ENCODE measurements at places on chromosomes 2 and 18.
A peak's percentile ranks its signal among the peaks of the same experiment; 100 is the strongest.

- DNase-seq: no peak
These were observed 15.4 kb upstream of the RAB27B start for GRCh38 chr18:54812885-54813284.

GRCh38 chr18:21997207-21998143 is 171.9 kb upstream of the GATA6 start:
- DNase-seq: no peak

DNA sequence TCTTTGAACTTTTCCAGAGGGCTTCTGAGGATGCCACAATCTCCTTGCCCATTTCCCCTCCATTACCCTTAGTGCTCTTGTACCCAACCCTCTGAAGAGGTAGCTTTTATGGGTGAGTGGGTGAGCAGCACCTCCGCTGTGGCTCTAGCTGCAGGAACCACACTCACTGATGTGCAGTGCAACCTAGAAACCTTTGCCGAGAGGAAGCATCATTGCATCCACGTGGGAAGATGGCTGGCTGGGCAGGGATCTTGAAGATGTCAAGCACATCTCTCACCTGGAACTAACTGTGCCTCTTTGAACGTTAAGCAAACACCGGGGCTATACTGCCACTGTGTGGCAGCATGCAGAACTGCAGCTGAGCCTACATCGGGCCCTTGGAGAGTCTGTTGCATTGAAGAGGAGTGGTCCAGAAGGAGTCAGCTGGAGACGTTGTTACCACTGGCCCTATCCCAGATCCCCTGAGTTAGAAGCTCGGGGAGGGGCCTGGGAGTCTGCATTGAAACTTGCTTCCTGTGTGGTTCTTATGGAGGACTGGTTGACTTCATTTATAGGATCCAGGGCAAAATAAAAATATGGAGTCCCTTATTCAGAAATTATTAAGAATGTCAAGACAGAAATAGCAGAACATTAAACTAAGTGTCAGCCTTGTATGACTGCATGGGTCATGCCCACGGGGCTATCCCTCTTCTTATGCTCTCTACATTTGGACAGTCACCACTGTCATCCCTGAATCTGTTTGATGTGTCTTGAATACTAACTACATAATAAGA is 28.7 kb downstream of the IGFBP5 start:
- peak; percentile 77 for DNase-seq

GRCh38 chr2:29749843-29750242 is 171.5 kb downstream of the ALK start:
- peak; percentile 12 for DNase-seq

DNA sequence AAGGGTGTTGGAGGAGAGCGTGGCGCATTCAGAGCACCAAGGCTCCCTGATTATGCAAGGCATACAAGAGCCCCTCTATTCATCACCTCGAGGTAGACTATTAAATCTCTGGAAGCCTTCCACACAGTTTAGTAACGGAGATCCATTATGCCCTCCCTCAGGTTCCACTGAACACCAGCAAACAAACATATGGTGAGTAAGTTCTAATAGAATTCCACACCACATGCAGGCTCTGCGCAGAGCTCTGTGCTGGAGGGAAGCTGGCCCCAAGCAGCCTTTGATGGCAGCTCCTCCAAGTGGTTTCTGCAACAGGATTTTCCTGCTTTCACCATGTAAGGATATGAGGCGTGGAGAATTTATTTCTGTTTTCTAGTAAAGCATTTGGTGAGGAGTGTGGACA is 238.6 kb downstream of the C1D start:
- no peak for DNase-seq

- no peak for DNase-seq
These were observed 12.1 kb upstream of the TRAF3IP1 start for GRCh38 chr2:238308177-238308576.

DNA sequence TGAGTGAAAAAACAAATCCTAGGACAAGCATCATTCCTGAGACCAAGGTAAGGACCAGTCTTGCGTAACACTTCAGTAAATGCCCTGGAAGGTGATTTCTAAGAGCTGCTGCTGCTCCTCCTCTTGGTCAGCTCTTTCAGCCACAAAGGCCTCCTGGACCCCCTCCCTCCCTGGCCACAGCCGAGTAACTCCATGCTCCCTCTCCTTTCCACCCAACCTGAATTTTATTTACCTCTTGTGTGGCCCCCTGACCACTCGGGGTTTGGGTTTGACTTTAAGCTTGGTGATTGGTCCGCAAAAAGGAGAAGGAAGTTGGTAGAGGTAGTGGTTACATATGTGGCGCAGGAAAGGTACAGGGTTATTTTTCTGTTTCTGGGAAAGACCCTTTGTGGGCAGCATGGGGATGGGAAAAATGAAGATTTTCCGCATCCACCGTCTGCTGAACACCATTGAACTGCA is 9.2 kb downstream of the HTRA2 start:
- DNase-seq: no peak

DNA sequence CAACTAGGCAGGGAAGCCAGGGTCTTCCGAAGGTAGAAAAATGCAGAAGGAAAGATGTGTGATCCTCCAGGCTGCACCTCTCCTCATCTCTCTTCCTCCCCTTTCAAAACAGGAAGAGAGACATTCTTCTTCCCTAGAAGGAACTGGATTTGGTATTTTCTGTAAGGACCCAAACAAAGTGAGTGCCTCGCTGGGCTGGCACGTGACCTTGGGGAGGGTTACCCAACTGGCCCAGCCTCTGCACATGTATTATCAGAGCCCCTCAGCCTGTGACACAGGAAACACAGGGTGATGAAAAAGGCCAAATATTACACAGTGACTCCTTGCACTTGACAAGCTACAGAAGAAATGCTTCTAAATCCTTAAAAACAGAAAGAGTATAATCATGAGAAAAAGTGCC is 2.3 kb downstream of the HJURP start:
- DNase-seq: no peak

- no peak for DNase-seq
These were observed 24.8 kb downstream of the FMNL2 start for GRCh38 chr2:152359573-152360363.

DNA sequence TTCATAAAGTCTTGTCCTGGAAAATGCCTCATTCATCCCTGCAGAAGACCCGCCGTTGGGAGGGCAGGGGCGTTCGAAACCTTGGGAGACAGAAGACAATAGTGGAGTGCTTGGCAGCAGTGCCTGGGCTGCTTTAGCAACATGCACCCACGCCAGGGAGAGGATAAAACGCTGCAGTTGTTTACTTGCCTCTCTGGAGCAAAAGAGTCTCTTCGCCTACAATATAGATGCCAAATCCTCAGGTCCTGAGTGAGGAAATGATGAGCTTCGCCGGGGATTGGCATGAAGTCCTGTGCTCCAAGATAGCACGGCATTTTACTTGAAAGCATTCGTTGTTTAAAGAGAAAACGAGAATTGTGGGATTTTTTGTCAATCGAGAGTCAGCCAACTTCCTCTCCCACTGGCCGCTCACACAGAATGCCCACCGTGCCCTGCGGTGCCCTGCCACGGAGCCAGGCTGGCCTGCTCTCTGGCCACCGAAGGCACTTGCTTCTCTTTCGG is 152.5 kb upstream of the POU3F3 start:
- DNase-seq: no peak

- DNase-seq: no peak
These were observed 242.1 kb downstream of the SEPTIN10 start for GRCh38 chr2:109371481-109372170.

- DNase-seq: no peak
These were observed 349.1 kb downstream of the STK39 start for GRCh38 chr2:167898340-167898739.

DNA sequence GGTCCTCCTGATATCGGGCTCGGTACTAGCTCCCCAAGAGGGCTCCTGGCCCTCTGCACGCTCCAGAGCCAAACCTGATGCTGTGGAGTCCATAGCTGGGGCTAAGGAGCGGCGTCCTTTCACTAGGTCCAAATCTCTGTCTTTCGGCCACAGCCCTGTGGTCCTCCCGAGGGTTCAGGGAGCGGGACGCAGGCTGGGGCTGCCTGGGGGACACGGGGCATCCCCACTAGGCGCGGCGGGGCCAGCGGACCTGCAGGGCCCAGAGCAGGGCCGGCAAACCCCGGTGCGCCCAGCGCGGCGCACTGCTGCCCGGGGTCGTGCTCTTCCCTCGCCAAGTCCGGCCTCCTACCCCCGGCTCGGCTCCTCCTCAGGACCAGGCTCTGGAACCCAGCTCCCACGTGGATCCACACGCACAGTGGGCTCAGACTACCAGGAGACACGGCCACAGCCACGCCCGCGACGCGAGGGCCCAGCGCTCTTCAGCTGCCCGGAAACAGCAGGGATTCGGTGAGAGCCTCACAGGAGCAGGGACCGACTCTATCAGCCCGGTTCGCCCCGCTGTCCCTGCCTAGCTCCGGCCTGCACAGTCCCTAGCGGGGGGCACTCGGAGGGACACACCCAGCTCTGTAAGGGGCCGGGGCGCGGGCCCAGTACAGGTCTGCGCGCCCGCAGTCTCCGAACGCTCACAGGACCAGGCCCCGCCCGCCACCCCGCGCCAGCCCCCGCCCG is 593 bp downstream of the ZNF514 start:
- peak; percentile 5 for DNase-seq

DNA sequence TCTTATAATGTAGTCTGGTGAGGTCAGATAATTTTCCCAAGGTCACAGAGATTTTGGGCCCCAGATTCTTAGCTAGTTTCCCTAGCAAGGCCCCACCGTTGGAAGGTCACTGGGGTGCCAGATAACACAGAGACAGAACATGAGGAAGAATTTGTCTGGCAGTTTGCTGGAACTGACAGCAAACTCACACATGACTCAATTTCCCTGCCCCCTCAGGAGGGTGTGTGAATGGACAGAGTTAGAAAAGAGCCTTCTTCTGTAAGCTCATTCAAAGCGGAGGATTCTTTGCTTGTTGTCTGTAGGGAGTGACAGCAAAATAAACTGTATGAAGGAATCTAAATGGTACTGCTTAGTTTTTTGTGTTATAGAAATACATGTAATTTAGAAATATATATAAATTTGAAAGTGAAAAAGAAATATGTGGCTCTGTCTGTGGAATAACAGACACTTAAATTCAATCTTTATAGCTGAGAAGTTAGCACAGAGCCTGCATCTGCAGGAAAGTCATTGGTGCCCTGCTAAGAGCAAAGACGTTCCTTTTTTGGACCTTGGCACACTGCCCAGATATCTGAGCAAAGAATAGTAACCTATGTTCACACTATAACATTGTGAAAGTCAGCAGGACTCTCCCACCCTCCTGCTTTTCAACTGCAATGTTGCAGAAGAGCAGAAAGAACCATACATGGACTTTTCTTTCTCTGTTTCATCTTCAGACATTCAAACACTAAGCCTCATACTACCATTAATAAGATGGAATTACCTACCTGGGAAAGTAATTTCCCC is 2.1 kb downstream of the MDH1 start:
- no peak for DNase-seq

DNA sequence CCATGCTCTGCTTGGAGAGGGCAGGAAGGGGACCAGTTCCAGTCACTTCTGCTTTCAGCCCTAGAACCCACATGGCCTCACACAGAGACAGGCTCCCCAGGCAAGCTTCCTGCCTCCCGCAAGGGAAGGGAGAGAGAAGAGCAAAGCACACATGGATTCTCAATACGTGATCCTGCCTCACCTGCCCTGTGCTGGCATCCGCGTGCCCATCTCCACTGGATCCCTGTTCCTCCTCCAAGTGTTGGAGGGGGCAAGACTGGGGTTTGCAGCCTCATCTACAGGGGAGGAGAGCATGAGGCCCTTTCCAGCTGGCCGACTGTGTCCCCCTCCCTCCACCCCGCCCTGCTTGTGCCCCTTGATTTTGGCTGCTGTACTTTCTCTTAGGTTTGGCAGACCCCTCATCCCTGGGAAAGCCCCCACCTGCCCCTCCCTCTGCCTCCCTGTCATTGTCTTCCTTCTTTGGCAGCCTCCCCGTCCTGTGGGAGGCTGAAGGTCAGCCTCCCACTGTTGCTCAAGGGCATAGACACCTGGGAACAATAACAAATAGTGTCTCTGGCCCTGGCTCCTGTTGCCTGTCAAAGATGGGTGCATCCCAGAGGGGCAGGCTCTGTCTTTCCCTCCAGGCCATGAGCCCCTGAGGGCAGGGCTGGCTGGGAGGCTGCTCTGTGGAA is 22.7 kb downstream of the KCNF1 start:
- DNase-seq: no peak

GRCh38 chr2:191857259-191857805 is 10.4 kb upstream of the CAVIN2 start:
- no peak for DNase-seq

DNA sequence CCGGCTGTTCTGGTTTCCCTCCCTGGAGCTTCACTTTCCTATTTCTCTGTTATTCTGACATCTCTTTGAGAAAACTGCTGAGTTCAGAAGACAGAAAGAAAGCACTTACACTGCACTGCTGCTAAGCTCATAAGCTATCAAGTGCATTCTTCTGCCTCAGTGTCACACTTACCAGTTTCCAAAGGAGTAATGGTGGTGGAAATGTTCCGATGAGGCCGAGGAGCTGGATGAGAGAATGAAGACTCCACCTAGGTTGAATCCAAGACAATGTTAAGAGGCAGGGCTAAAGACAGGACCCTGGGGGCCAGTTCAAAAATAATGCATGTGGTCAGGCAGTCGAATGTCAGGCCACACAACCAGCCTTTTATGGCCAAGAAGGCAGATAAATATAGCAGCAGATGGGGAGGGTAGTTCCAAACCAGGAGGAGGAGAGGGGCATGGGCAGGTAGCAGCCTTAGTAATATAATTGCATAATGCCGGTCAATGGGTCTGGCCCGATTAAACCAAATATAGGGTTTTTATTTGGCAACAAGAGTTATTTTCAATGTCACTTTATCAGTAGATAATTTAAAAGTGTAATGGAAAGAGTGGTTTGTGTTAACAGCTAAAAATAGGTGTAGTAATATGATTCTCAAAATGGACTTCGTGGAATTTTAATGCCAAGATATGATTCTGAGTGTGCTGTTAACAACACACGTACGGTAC is at the start of gene MYOM1:
MYOM1 (minus strand) TSS at position 338 of the 705 bp plus-strand sequence. CDS start 4,745 bp downstream, outside the sequence.
- no peak for DNase-seq

- no peak for DNase-seq
These were observed 18.4 kb upstream of the KANSL1L start for GRCh38 chr2:210189452-210190138.

DNA sequence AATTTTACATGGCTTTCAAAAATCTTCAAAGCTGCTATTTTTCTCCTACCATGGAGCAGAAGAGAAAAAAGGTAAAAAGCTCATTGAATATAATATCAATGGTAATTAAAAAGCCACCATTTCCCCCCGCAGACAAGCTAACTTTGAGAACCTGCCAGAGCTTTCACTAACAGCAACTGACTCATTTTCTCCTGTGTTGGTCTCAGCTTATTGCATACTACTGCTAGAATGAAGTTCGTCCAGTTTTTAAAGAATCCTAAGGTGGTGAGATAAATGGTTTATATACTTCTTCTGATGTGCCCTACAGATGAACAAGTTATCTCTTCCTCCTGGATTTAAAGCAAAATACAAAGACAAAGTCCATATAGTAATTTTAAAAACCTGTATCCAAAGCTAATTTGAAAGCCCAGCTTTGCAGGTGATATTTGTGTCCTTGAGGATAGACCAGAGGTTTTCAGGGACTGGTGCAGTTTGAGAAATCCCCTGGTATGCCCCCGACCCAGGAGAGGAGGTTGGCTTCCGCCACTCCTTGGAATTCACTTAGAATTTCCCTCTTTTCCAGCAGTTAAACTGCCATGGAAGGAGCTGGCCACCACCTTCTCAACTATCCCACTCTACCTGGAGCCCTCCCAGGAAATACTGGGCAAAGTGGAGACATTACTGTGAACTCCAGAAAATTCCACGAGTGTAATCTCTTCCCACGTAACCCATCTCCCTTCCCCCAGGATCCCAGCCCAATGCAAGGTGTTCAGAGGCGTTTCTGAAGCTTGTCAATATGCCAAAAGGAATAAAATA is 17.5 kb downstream of the YPEL5 start:
- no peak for DNase-seq

- no peak for DNase-seq
These were observed 13.5 kb downstream of the SNED1 start for GRCh38 chr2:241011751-241012510.

All from NCI-H1436 (cell line).